Astrocyte of the hippocampus (primary cell): ENCODE measurements at places on chromosomes 12 and 14.

- no peak for DNase-seq
Measured at GRCh38 chr14:42556551-42556950, 949.9 kb downstream of the LRFN5 start.

- peak; percentile 24 for DNase-seq
Measured at GRCh38 chr14:55180434-55180833, 11.0 kb downstream of the DLGAP5 start.

- peak; percentile 20 for DNase-seq
Measured at GRCh38 chr12:3988519-3989217, 115.5 kb upstream of the PARP11 start.

- peak; percentile 11 for DNase-seq
Measured at GRCh38 chr12:40693207-40693821, 1.1 kb downstream of the CNTN1 start.

DNA sequence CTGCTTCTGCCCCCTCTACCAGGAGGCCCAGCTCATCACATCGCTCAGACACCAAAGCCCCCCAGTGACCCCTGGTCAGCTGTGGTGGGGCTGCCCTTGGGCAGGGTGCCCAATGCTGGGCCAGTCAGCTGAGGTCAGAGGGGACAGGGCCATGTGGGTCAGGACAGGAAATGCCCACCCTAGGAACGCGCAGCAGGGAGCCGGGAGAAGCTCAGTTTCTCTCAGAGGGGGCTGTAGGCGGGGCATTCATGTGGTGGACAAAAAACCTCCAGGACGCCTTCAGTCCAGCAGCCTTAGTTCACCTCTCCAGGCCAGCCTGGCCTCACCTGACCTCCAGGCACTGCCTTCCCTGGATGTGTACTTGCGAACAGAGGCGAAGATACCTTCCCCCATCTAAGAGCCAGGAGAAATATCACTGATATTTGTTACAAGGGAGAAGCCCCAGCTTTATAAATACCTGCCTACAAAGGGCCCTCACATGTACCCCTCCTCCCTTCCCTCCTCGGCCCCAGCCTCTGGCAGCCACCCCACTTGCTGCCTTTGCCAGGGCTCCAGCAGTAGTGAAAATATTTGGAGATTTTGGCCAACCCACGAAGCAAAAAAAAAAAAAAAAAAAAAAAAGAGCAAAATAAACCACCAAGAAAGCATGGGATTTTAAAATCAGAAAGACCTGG is 41.9 kb upstream of the PLEKHG6 start:
- DNase-seq = peak; percentile 65

DNA sequence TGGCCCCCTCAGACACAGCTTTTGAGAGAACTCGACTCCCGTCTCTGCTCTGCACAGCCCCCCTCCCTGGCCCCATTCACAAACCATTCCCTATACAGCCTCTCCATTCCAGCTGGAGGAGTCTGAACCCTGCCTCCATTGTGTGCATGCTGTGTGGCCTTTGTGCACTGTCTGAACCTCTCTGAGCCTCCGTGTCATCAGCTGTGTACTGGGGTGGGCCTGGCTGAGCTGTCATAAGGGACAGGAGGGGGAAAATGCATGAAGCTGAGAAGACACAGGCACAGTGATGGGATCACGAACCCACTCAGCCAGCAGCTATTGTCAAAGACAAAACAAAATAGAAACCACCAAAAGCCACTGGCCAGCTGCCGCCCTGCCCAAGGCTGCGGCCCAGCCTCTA is 130.8 kb downstream of the RFLNA start:
- DNase-seq = no peak

GRCh38 chr12:106281056-106281782 is 21.3 kb upstream of the TCP11L2 start:
- DNase-seq = no peak

DNA sequence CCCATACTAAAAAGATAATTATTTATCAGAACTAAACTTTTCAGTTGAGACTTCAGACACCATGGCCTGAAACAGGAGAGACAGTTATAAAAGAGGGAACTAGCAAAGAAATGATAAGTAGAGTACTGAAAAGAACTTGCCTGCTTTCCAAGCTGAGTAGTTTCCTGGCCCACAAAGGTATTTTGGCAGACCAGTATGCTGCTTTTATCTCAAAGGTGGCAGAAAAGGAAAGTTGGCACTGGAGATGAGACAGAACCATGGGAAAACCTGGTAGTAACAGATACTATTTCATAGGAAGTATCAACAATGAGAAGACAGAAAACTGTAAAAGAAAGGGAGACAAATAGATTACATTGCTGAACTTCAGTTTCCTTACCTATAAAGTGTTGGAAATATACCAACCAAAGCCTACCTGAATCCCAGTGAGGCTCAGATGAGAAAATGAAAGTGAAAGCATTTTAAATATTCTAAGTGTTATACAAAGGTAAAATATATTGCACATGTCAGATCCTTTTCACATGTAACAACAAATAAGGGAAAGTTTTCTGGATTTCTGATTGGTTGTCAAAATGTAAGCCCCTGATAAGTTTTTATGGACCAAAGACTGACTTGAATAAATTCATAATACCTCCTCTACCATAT is 155.3 kb upstream of the FSCB start:
- no peak for DNase-seq

DNA sequence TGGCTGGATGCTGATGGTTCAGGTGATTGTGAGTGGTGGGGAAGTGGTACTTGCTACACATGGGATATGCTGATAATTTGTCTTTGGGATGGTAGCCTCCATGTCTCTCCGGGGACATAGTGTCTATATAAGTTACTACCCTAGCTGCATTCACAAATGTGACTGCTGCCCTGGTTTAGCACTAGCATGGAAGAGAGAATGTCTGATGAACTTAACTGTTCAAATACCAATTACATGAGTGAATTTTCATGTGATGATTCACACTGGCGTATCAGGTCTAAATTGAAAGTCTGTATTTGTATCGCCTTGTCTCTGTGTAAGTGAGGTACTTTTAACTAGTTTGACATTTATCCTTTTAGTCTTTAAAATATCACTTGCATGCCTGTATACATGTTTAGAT is 34.4 kb downstream of the ATF7IP start:
- peak; percentile 64 for DNase-seq

GRCh38 chr14:33237115-33237740 is 298.5 kb downstream of the NPAS3 start:
- peak; percentile 80 for DNase-seq

GRCh38 chr12:89177802-89178395 is 174.4 kb downstream of the DUSP6 start:
- DNase-seq = no peak

DNA sequence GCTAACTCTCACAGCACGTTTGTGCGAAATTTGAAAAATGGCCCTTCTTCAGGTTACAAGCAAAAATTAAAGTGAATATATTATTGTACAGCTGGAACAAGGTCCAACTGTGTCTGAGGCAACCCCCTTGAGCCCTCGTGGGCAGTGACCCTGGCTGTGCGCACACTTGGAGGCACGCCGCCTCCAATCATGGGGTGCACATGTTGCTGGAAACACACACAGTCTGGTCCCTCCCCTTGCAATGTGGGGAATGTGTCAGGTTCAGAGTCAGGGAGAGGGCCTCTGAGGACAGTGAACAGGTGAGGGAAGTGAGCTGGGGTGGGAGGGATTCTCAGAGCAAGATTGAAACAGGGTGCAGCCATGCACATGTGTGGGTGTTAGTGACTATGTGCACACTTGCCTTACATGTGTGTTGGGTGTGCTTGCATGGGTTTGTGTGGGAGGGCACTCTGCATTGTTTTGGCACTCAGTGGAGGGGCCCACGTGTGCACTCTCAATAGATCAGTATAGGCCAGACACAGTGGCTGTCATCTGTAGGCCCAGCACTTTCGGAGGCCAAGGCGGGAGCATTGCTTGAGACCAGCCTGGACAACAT is 9.6 kb downstream of the TSPAN9 start:
- DNase-seq = no peak

DNA sequence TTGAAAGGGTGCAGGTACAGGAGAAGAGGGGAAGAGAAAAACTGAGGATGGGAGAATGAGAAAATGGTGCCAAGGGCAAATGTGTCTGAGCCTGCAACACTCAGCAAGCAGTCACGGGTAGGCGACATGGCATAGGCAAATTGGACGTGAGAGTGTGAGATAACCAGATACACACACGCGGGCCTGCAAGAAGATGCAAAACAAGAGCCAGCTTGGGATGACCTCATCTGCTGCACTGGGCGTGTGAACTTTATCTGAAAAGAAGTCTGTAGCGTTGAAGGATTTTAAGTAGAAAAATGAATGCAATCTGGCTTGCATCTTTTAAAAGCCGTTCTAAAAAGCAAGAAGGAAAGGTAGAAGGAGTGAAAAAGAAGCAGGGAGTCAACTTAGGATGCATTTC is 160.4 kb downstream of the NTF3 start:
- DNase-seq = no peak

DNA sequence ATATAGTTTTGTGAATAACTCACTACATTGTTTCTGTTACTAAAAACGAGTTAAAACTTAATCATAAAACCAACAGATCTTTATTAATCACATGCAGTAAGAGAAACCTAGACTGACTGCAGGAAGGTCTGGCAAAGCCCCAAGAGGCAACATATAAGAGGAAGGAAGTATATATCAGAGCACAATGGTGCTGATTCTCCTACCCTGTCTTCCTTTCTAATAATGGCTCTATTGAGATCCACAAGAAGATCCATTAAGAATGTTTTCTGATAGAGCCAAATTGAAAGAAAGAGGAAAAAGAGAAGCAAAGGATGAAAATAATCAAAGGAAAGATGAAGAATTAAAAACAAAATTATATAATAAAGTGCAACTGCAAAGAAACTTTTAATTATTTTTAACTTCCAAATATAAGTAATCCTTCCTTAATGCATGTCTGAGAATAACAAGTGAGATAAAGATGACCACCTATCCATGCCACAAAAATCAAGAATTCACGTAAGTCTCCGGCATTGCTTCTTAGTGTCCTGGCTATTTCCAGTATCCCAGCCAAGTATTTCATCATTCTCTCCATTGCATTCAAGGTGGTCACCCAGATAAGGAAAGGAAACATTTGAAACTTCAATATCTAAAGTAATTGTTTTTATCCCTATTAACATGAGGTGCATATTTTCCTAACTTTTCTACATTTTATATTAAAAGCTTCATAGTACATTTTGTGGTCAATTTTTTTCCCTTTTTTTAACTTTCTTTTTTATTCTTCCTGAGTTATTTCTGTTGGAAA is 62.2 kb downstream of the SOX5 start:
- peak; percentile 39 for DNase-seq

GRCh38 chr12:131882804-131883520 is 11.5 kb upstream of the ULK1 start:
- no peak for DNase-seq
